ENCODE measurements at places on chromosomes 16 and 17. TPM values are rescaled to one million over a fixed set of nuclear protein-coding genes. Genes with fewer than 3 reads are reported as not detected.

Gene HSF5
- total RNA-seq, result 0.19 TPM

Gene TMUB2
- total RNA-seq, result 37.7 TPM

Gene HOXB7
- 45.4 TPM for total RNA-seq

Gene EPN3
- 5.0 TPM for total RNA-seq

Gene ACSM2A
- total RNA-seq, result 59.3 TPM

Gene KRTAP4-9
- not detected for total RNA-seq

Gene CALB2
- total RNA-seq, result 1.4 TPM

Gene ODF4
- not detected for total RNA-seq

Gene PRKCB
- 17.8 TPM for total RNA-seq

Gene ZNF200
- 9.6 TPM for total RNA-seq

Gene CRYBA1
- total RNA-seq, result not detected

Gene CD300E
- 2.5 TPM for total RNA-seq

Gene TBC1D3L
- 15.9 TPM for total RNA-seq

Gene DHRS7C
- total RNA-seq, result not detected

Gene PYDC1
- total RNA-seq, result not detected

Gene TAT
- not detected for total RNA-seq

Gene PIEZO1
- 124 TPM for total RNA-seq

Gene ALDH3A1
- 1.4 TPM for total RNA-seq

Gene OTOP3
- total RNA-seq, result not detected

Gene TSNAXIP1
- total RNA-seq, result 3.9 TPM
